ENCODE measurements at places on chromosomes 12 and 14. TPM values are rescaled to one million over a fixed set of nuclear protein-coding genes. Genes with fewer than 3 reads are reported as not detected.

DNA sequence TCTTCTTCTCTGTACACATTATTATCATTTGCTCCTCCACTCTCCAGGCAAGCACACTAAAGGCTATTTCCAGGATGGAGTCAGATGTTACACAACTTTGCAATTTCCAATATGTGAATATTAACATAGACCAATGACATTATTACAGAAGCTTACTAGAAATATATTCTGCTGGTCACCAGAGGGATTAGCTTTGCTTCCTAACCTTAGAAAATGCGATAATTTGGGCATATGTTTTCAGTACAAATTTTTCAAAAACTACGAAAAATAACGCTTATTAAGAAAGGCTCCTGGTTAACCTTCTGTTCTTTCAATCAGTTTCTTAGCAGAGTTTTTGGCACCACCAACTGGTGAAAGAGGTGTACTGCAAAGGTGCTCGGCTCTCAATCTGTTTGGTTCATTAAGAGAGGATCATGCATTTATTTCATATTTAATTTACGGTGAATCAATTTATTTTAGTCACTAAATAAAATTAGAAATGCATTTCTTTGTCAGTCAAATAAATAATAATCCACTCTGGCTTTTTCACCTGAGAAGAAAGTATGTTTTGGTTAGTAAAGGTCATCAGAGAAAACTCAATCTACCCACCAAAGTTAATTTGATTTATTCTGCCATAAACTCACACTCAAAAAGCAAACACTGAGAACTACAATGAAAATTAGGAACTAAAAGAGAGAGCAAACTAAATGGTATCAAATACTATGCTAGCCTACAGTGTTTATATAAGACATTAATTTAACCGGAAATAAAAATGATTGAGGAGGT is 39.2 kb downstream of the EFCAB11 start:
- DNase-seq: peak; percentile 65
- no peak overlapping the region for H3K27ac ChIP-seq
- H3K27me3 ChIP-seq: no peaks in the 10 kb centered on the region
- no peaks in the 10 kb centered on the region for H3K36me3 ChIP-seq
- H3K4me3 ChIP-seq: no peak overlapping the region

DNA sequence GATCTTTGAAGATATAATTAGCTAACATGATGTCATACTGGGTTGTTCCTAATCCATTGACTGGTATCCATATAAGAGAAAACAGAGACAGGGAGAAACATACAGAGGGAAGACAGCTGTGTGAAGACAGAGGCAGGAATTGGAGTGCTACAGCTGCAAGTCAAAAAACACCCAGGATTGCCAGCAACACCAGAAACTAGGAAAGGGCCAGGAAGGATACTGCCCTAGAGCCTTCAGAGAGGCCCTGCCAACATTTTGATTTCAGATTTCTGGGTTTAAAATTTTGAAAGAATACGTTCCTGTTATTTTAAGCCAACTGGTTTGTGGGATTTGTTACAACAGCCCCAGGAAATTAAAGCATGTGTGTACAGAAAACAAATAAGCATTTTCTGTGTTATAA is 473.7 kb upstream of the FLRT2 start:
- H3K27ac ChIP-seq: no peak overlapping the region
- no peaks in the 10 kb centered on the region for H3K4me1 ChIP-seq
- H3K4me3 ChIP-seq: no peak overlapping the region
- DNase-seq: no peak
- H3K36me3 ChIP-seq: no peaks in the 10 kb centered on the region

DNA sequence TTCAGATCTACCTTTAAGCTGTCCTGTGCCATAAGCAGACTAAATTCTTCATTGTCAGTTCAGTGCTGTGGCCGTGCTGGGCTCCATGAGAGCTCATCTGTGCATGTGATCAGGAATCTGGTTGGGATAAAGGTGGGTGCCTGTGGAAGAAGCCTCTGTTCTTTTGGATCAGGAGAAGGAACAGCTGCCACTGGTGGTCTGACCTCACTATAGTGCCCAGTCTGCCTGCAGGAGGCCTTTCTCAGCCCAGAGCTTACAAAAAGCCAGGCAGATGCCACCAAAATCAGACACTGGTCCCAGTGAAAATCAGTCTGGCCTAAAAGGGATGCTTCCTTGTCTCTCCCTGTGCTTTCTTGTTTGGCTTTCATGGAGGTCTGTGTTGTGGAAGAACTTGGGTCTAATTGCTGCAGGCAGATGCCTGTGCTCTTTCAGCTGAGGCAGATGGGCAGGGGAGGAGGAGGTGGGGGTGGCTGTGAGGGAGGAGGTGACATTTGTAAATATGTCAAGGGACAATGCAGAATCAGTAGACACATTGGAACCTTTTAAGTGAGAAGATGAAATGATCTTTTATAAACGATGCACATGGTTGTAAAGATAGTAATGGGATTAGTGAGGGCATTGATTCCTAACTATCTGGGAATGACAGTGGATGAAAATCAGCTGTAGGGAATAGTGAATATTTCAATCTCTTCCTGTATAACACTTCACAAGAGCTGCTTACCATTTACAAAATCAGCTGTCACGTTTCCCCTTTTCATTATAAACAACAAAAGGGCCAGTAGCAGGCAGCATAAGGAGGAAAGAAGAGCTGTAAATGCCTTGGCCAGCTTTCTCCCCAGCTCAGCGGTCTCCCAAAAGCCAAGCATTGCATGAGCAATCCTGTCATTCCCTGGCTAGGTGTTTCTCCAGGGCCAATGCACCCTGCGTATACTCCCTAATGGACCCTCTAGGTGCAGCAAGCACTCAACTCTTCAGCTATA is 44.6 kb downstream of the CACNA2D4 start:
- H3K27ac ChIP-seq: no peak overlapping the region
- no peaks in the 10 kb centered on the region for H3K27me3 ChIP-seq
- DNase-seq: no peak
- H3K36me3 ChIP-seq: no peaks in the 10 kb centered on the region

DNA sequence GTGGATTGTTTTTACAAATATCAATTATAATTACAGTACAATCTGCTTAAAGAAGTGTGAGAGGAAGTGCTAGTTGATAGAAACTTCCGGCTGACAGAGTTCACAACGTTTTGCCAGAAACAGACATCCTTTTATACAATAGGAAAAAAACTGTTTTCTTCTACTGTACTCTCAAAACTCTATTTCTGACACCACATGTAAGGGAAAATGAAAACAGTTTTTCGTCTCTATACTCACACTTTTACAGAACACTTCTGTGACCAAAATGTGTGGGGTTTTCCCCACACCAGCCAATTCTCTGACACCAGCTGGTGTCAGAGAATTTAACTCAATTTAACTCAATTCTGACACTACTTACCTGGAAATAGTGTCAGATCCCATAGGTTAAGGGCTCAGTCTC is 24.2 kb upstream of the HIF1A start:
- no peaks in the 10 kb centered on the region for H3K27me3 ChIP-seq
- H3K4me1 ChIP-seq: peaks cover 11% of the 10 kb centered on the region
- H3K36me3 ChIP-seq: no peaks in the 10 kb centered on the region
- no peak for DNase-seq
- H3K4me3 ChIP-seq: no peak overlapping the region
- H3K27ac ChIP-seq: peak overlapping the region; percentile 33

- no peak for DNase-seq
- no peak overlapping the region for H3K27ac ChIP-seq
- H3K27me3 ChIP-seq: no peaks in the 10 kb centered on the region
- no peak overlapping the region for H3K4me3 ChIP-seq
- peaks cover 1% of the 10 kb centered on the region for H3K4me1 ChIP-seq
Observed at GRCh38 chr12:115267464-115267863, 583.5 kb upstream of the TBX3 start.

DNA sequence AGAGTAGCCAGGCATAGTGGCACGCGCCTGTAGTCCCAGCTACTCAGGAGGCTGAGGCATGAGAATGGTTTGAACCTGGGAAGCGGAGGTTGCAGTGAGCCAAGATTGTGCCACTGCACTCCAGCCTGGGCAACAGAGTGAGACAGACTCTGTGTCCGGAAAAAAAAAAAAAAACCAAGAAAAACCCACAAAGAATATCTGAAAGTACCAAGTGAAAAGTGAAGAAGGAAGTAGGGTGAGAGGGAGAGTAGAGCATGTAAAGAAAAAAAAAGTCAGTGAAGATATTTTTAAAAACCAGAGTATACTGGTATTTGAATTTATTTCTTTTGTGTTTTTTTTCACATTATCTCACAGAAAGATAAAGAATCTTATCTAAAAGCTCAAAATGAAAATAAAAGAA is 43.3 kb upstream of the ISM2 start:
- no peak overlapping the region for H3K4me3 ChIP-seq
- peaks cover 10% of the 10 kb centered on the region for H3K36me3 ChIP-seq
- no peak for DNase-seq
- peaks cover 17% of the 10 kb centered on the region for H3K4me1 ChIP-seq
- H3K27ac ChIP-seq: peak overlapping the region; percentile 59
- no peaks in the 10 kb centered on the region for H3K27me3 ChIP-seq

DNA sequence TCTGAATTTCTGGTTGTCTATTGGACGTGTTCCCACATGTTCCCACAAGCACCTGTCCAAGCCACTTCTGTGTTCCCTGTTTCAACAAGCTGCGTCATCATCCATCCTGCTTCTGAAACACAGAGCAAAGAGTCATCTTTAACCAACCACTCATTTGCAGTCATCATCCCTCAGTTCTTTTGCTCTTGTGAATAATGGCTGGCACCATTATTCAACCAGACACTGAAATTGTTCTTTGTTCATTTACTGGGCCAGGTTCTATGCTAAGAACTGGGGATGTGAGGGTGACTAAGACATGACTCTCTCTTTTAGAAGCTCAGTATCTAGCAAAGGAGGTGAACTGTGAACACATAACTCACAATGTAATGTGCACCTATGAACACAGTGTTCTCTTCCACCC is 40.7 kb upstream of the ANO4 start:
- H3K27me3 ChIP-seq: no peaks in the 10 kb centered on the region
- no peak for DNase-seq
- H3K4me1 ChIP-seq: no peaks in the 10 kb centered on the region
- H3K4me3 ChIP-seq: no peak overlapping the region
- no peak overlapping the region for H3K27ac ChIP-seq

DNA sequence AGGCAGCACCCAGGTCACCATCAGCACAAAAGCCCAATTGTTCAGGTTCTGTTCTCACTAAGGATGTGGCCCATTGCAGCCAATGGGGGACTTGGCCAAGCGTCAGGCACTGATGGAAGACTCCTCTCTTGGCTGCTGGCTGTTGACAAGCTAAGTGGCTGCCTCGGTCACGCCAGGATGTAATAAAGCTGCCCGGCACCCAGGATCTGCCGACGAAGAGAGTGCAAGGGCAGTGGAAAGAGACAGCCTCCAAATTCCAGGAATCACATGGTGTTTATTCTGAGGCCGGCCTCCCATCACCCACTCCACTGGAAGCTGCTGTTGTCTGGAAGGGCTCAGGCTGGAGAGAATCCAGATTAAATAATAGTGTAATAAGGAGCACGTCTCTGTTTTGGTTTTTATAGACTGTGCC is 451.8 kb upstream of the TBX3 start:
- no peak overlapping the region for H3K27ac ChIP-seq
- peak; percentile 23 for DNase-seq
- no peak overlapping the region for H3K4me3 ChIP-seq
- no peaks in the 10 kb centered on the region for H3K4me1 ChIP-seq
- H3K36me3 ChIP-seq: no peaks in the 10 kb centered on the region
- no peaks in the 10 kb centered on the region for H3K27me3 ChIP-seq

GRCh38 chr12:60689137-60689536 is 1093.3 kb downstream of the SLC16A7 start:
- no peaks in the 10 kb centered on the region for H3K4me1 ChIP-seq
- no peak overlapping the region for H3K4me3 ChIP-seq
- no peaks in the 10 kb centered on the region for H3K27me3 ChIP-seq
- no peaks in the 10 kb centered on the region for H3K36me3 ChIP-seq
- no peak for DNase-seq

DNA sequence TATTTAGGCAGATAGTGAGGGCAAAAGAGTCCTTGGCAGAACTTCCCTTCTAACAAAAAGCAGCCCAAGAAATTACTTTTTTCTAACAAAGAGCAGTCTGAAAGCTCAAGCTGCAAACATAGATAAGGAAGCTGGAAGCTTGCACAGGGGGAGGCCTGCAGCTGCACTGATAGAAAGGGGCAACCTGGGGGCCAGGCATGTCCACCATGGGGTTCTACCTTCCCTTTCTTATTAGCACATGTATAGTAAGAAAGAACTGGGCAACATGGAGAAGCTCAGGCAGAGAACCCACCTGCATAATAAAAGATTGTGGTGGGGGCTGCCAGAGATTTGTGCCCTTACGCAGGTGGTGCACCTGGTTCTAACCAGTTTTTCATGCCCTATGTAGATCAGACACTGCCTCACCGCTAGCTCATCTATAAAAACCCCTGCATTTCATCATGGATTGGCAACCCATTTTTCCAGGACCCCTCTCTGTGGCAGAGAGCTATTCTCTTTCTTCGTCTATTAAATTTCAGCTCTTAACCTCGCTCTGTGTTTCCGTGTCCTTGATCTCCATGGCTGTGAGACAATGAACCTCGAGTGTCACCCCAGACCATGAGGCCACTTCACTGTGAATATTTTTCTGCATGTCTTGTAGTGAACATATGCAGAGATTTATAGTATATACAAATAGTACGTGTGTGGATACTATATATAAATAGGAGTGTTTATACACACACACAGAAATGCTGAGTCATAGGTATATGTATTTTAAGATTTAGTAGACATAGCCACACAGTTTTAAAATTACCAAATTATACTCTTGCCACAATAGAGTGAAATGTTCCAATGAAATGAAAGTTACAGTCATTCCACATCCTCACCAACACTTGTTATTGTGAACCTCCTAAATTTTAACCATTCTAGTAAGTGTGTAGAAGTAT is 53.0 kb downstream of the PEX5 start:
- no peak for DNase-seq
- no peaks in the 10 kb centered on the region for H3K36me3 ChIP-seq
- no peaks in the 10 kb centered on the region for H3K4me1 ChIP-seq
- no peak overlapping the region for H3K27ac ChIP-seq

- H3K36me3 ChIP-seq: no peaks in the 10 kb centered on the region
- peak overlapping the region; percentile 65 for H3K27ac ChIP-seq
- H3K27me3 ChIP-seq: no peaks in the 10 kb centered on the region
- H3K4me1 ChIP-seq: no peaks in the 10 kb centered on the region
- no peak for DNase-seq
Observed at GRCh38 chr14:81401420-81402122, 1.4 kb upstream of the STON2 start.

- peaks cover 49% of the 10 kb centered on the region for H3K27me3 ChIP-seq
- peak overlapping the region; percentile 23 for H3K4me3 ChIP-seq
- H3K36me3 ChIP-seq: no peaks in the 10 kb centered on the region
- peak overlapping the region; percentile 97 for H3K27ac ChIP-seq
Observed at GRCh38 chr12:54420766-54421144, 1.7 kb upstream of the ITGA5 start.

- H3K4me1 ChIP-seq: no peaks in the 10 kb centered on the region
- no peaks in the 10 kb centered on the region for H3K27me3 ChIP-seq
- H3K36me3 ChIP-seq: no peaks in the 10 kb centered on the region
- no peak for DNase-seq
- no peak overlapping the region for H3K27ac ChIP-seq
Observed at GRCh38 chr14:71208702-71209357, 301.6 kb downstream of the PCNX1 start.

Gene PLBD1
- total RNA-seq: 49.7 TPM

Gene TXNRD1
- 125 TPM for total RNA-seq

Gene TPH2
- not detected for total RNA-seq

Gene SPSB2
- 21.0 TPM for total RNA-seq

Gene DBX2
- not detected for total RNA-seq

Gene CLEC1B
- not detected for total RNA-seq

Gene YBX3
- total RNA-seq: 137 TPM
